Activated naive CD8-positive, alpha-beta T cell treated with anti-CD3 and anti-CD28 coated beads, Interleukin-2, amount 50 U/mL, for 16 hours (primary cell): ENCODE measurements at places on chromosomes 7 and 10.
A peak's percentile ranks its signal among the peaks of the same experiment; 100 is the strongest.

DNA sequence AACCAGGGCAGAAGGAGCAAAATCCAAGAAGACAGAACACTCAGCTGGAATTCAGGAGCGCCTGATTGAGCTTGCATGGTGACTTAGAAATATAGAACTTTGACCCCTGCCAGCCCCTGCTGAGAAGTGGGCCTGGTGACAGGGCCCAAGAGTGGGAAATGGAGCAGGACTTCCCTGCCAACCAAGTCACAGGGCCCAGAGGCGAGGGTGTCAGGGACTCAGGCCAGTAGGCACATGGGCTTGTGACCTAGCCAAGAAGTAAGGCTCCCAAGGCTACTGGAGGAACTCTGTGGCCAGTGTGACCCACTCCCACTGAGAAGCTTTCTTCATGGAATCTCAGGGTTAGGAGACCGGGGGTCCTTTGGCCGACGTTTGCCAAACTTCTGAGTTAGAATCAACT is 31.9 kb downstream of the LRRC20 start:
- DNase-seq = no peak

GRCh38 chr10:93701866-93702209 is 554 bp downstream of the FRA10AC1 start:
- DNase-seq = no peak

GRCh38 chr10:113126229-113127201 is 176.5 kb downstream of the TCF7L2 start:
- DNase-seq = peak; percentile 7

GRCh38 chr7:159115601-159116501 is 28.8 kb downstream of the VIPR2 start:
- DNase-seq = no peak

DNA sequence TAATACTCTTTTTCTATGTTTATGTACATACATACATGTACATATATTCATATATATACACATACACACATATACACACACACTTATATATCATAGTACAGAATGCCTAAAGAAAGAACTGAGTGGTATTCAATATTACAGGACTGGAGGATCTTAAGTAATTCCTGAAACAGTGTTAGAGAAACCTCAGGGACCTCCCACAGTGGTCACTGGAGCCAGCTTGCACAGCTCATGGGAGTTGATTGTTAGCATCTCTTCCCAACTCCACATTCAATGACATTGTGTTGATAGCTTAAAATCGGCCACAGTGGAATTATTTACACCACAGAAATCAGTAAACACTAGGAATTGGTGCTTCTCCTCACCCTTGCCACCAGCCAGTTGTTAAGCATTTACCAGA is 6.0 kb downstream of the LRRC17 start:
- DNase-seq = no peak

DNA sequence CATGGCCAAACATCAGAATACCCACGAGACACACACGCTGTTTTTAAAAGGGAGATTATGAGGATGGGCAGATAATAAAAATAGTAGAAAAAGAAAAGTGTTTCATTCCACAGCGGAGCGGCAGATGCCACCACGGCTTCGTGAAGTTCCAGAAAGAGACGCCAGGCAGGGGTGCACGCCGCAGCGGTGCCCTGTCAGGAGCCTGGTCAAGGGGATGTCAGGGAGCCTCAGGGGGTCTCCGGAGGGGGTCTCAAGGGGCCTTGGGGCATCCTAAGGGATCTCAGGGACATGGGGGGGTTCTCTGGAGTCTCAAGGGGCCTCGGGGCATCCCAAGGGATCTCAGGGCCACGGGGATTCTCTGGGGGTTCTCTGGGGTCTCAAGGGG is 253.4 kb downstream of the ZMYND11 start:
- no peak for DNase-seq
